ENCODE measurements at places on chromosomes 6 and 20.

DNA sequence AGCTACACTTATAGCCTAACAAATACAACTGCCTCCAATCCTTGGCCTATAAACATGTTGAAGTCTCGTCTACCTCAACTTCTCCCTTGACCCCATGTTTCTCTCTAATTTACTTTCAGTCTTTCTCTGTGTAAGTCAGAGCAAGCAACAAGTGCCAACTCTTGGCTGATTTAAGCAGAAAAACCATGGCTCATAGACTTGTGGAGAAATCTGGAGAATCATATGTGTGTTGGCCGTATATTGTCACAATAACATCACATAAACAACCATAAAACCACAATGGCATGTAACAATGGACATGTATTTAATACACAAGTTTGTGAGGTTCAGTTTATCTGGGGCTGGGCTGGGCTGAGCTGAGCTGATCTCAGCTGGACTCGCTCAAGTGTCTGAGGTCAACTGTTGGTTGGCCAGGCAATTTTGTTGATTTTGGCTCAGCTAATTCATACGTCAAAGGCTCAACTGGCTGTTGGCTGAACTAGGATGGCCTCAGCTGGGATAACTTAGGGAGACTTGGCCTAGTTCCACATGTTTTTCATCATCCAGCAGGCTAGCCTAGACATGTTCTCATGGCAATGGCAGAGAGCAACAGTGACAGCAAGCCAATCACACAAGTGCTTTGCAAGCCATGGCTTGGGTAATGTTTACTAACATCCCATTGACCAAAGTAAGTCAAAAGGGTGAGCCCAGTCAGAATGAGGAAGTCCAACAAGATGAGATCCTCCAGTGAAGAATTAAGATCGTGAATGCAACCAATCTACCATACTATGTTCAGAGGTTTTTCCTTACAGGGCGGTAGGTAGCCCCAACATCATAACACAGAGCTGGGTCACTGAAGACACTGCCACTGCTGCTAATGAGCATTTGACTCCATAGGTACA lies 12.9 kb upstream of the TBC1D22B start:
- peak; percentile 91 for DNase-seq

GRCh38 chr6:166379800-166380199 lies 2.9 kb downstream of the MPC1 start:
- DNase-seq = no peak

- no peak for DNase-seq
Measured at GRCh38 chr6:168091381-168092264, 12.6 kb upstream of the FRMD1 start.

DNA sequence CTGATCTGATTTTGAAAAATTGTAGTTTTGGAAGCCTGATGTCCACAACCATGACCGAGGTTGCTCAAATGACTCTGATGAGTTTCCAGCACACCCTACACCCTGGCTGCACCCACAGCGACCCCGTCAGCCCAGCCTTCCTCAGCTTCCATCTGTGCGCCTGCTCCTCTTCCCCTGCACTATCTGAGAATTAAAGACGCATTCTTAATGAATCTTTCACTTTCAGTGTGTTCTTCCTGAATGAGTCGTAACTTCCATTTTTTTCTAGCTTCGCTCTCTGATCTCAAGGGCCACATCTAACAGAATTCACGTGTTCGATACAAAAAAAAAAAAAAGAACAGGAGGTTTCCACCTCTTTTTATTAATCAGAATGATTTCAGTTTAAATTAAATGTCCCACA lies 21.3 kb upstream of the RREB1 start:
- no peak for DNase-seq

DNA sequence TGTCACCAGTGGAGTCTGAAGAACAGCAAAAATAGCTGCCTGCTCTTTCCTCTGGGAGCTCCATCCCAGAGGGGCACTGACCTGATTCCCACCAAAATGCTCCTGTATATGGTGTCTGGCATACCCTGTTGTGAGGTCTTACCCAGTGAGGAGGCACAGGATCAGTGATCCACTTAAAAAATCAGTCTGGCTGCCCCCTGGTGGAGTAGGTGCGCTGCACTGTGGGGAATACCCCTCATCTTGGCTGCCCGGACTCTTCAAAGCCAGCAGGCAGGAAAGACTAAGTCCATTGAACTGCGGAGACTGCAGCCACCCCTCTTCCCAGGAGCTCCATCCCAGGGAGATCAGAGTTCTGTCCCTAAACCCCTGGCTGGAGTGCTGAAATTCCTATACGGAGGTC lies 230.9 kb upstream of the HTR1E start:
- no peak for DNase-seq

DNA sequence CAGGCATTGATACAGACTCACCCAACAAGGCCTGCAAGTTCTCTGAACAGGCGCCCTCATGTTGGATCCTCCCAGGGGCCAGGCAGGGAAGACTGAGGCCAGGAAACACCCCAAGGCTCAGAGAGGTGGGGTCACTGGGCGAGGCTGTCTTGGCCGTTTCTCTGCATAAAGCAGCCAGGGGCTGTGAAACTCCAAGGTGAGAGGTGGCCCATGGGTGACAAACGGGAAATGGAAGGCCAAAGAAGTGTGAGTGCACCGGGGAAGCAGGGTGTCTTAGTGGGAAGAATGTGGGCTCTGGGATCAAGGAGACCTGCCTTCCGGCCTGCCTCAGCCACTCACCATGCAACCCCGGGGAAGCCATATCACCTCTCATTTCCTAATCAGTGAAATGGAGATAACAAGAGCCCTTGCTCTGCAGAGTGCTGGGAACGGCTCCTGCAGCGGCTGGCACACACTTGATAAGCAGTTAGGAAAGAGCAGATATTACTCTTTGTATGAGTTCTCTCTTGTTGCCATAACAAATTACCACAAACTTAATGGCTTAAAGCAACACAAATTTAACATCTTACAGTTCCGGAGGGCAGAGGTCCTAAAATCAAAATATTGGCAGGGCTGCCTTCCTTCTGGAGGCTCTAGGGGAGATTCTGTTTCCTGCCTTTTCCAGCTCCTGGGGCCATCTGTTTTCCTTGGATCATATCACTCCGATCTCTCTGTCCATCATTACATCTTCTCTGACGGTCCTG lies 168.6 kb downstream of the NFATC2 start:
- DNase-seq = peak; percentile 33

GRCh38 chr20:63163596-63164483 lies 52.1 kb downstream of the YTHDF1 start:
- DNase-seq = peak; percentile 52

GRCh38 chr6:79520534-79520933 lies 16.7 kb downstream of the LCA5 start:
- no peak for DNase-seq

DNA sequence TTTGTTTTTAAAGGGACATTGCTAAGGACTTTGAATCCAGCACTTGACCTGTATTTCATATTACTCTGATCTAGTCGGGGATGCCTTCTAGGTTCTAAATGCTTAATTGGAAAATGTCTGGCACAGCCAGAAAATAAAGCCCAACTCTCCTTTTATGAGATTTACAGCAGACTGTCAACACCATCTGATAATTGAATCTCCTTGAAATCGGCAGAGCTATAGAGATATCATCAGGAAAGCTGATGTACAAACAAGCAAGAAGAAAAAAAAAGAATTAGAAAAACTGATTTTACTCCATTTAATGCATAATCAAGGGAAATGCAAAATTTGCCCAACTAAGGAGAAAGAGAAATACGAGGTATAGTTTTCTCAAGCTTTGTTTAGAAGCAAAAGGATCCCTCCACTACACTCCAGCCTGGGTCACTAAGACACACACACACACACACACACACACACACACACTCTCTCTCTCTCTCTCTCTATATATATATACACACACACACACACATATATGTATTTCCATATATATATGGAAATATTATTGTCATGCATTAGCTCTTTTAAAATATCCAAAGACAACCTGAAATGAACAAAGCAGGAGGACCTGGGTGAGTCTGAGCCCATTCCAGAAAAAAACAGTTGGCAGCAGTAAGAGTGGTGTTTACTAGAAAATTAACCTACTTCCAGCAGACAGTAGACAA lies 9.5 kb upstream of the FOXC1 start:
- peak; percentile 14 for DNase-seq

GRCh38 chr20:10671919-10672623 lies 1.7 kb downstream of the JAG1 start:
- DNase-seq = peak; percentile 78

GRCh38 chr20:37543828-37544227 lies 16.2 kb upstream of the BLCAP start:
- DNase-seq = peak; percentile 24

DNA sequence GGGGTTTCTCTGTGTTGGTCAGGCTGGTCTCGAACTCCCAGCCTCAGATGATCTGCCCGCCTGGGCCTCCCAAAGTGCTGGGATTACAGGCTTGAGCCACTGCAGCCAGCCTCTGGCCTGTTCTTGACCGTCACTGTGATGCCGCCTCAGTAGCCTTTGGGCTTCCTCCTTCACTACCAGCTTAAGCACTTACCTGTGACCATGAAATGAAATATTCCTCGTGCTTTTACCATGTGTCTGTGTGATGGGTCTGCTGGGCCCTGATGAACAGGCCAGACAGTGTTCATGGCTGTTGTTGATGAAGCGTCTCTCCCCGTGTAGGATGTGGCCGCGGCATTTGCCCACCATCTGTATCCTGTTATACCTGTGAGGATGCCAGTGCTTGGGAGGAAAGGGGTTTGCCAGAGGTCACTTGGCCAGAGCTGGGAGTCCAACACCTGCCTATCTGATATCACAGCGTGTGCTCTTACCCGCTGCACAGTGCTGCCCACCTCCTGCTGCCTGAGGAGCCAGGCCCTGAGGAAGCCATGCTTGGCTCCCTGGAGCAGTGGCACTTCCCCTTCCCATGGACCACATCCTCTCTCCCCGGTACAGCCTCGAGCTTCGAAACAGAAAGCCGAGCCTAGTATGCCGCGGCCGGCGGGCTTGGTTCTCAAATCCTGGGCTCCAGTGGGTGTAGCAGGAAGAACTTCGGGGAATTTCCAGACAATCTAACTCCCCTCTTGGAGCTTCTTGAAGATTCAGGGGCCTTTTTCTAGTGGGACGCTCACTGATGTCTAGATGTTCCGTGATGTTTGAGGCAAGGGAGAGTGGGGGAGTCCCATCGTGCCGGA lies 167.9 kb downstream of the ZDHHC14 start:
- no peak for DNase-seq

DNA sequence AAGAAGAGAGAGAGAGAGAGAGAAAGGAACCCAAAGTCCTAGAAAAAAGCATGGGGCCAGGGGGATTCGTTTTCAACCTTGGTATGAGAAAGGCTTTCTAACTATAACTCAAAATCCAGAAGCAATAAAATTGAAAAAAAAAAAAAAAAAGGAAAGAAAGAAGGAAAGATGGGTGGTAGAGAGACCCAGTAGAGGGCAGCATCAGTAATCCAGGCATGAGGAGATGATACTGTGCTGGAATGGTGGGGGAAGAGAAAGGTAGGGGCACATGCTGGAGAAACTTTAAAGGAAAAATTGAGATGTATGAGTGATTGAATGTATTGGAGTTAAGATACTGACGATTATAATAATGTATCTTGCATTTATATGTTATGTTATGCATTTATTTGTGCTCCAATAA lies 1040.7 kb upstream of the FLRT3 start:
- DNase-seq = no peak

GRCh38 chr20:44585057-44585963 lies 2.9 kb downstream of the PKIG start:
- DNase-seq = no peak

GRCh38 chr6:111534231-111534751 lies 51.3 kb upstream of the REV3L start:
- DNase-seq = no peak

GRCh38 chr6:107563694-107564588 lies 74.0 kb downstream of the SOBP start:
- no peak for DNase-seq

GRCh38 chr6:131736811-131737210 lies 26.0 kb upstream of the CTAGE9 start:
- no peak for DNase-seq

DNA sequence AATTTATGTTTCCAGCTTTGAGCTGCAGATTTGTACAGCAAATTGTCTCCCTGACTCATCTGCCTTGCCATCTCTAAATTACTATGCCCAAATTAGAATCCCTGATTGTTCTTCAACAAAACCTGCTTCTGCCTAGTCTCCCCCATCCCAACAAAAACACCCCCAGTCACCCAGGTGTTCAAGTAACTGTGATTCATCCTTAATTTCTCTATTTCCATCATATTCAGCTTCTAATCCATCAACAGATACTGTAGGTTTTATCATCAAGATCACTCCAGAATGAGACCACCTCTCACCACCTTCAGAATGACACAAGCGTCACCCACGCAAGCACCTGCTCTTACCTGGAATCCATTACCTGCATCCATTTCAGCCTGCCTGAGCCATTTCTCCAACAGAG lies 498.5 kb downstream of the PRKN start:
- no peak for DNase-seq

- no peak for DNase-seq
Measured at GRCh38 chr6:56507517-56507916, 135.2 kb downstream of the DST start.

DNA sequence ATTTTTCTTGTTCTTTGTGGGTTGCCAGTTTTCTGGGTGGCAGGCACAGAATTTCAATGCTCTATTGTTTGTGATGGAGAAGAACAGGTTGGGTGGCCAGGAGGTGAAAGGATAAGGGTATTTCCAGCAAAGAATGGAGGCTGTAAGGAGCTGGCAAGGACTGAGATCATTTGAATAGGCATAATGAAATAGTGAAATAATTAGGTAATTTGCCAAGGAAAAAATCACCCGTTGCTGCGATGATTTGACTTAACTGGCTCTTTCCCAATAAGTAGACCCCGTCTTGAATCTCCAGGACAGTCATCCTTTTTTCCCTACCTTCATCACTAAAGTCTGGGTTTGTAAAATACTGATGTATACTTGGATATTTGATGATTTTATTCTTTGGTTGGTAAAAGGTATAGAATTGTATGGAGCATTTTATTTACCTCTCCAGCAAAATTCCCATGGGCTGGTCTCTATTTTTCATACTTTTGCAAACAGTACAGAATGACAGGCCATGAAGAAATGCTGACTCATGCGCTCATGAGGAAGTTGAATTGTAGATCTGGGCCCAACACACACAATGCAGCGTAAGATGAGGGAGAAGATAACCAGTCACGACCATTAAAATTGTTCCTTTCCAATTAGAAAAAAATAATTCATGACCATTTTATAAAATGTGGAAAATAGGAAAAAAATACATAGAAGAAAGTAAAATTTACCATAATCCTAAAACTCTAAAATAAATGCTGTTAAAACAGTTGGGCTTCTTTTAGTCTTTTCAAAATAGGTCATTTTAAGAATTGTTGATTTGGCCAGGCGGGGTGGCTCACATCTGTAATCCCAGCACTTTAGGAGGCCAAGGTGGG lies 2.4 kb upstream of the GCNT2 start:
- DNase-seq = no peak

DNA sequence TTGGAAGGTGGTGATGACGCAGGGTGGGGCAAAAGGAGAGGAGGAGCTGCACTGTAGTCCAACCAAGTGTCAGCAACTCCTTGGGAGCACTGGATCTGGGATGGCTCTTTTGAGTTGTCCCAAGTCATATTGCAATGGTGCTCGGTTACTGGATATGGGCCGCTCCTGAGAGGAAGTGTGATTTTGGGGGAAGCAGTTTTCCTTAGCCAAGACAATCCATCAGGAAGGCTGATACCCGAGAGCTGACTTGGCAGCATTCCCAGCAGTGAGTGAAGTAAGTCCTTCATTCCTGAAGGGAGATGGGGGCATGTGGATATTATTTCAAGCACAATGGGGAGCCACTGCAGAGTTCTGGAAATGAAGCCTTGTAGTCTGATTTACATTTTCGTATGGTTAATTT lies 354.1 kb downstream of the RFPL4B start:
- peak; percentile 51 for DNase-seq

Measured in eye (tissue), 1 donor.